ENCODE measurements at places on chromosomes 3 and 15.

GRCh38 chr3:43883729-43884396, 193.1 kb downstream of the ABHD5 start:
- DNase-seq, result peak; percentile 42

GRCh38 chr3:122608916-122609315, 31.5 kb downstream of the PARP15 start:
- DNase-seq, result no peak

- no peak for DNase-seq
Observed at GRCh38 chr3:192010490-192010889, 549.5 kb downstream of the PYDC2 start.

- DNase-seq, result no peak
Observed at GRCh38 chr3:161598639-161599038, 102.0 kb downstream of the OTOL1 start.

DNA sequence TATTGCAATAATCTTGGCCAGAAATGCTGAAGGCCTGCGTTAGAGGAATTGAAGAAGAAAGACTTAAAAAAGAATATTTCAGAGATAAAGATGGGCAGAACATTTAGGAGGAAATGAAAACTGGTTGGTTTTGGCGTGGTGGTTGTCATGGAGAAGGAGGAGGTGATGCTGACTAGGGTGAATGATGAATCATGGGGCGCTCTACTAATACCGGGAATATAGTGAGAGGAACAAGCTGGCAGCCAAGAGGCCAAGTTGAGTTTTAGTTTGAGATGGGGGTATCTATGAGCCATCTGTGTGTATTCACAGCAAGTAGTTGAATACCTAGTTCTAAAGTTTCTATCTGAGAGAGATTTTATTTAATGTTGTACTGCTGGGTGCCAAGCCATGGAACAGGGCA, 6.8 kb upstream of the GAP43 start:
- no peak for DNase-seq

- DNase-seq, result no peak
Observed at GRCh38 chr15:64037116-64037515, 9.2 kb downstream of the DAPK2 start.

GRCh38 chr15:96042734-96043224, 287.7 kb upstream of the NR2F2 start:
- DNase-seq, result no peak

DNA sequence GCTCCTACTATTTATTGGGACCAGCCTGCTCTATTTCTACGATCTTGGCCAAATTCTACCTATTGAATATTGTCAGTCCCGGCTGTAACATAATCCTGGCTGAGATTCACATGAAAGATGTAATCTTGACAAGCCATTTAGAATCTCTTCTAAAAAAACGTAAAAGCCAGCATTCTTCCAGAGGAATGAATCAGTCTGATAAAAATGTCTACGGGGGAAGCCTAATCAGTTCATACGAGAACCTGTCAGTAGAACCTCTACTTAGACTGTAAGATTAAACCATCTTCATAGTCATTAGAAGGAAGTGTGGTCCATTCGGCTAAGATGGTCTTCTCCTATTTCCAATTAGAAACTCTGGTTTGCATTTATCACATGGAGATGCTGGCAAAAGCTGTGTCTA, 147.2 kb upstream of the WNT5A start:
- DNase-seq, result no peak

- DNase-seq, result no peak
Observed at GRCh38 chr3:122660297-122660974, 20.2 kb upstream of the PARP14 start.

DNA sequence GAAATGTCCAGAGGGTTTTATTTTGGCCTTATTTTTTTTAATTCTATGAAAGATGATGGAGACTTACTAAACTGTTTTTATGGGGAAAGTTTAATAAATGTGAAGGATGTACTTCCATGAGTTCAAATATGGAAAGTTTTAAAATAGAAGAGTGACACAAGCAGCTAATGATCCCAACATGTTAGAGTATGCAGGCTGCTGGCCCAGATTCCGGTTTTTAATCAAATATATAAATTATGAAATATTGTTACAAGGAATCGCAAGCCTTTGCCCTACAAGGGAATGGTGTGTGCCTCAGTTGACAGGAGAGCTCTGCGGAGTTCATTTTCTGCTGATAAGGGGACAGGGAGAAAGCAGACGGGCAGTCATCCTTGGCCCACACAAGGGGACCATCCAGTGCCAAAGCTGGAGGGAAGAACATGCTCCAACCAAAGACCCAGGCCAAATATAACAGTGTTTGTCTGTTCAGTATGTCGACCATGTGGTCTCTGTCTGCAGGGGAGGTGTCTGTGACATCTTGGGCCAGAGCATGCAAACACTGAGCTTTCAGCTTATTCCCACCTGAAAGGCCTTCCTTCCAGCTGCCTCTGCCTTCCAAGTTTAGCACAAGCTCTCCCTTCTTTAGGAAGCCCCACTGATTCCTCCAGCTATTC, 69.8 kb downstream of the SSUH2 start:
- no peak for DNase-seq

DNA sequence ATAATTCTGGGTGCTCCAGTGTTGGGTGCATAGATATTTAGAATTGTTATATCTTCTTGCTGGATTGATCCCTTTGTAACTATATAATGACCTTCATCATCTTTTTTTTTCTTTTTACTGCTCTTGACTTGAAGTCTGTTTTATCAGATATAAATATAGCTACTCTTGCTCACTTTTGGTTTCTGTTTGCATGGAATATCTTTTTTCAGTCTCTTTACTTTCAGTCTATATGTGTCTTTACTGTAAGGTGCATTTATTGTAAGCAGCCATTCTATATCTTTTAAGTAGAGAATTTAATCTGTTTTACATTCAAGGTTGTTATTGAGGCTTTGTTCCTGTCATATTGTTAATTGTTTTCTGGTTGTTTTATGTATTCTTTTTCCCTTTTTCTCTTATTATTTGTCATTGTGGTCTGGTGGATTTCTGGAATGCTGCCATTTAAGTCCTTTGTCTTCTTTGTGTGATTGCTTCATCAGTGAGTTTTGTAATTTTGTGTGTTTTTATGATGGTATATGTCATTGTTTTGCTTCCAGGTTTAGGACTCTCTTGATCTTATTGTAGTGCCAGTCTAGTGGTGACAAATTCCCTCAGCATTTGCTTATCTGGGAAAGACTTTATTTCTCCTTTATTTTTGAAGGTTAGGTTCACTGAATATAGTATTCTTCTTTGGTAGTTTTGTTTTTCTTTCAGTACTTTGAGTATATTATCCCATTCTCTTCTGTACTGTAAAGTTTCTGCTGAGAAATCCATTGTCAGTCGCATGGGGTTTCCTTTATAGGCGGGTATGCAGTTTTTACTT, 8.3 kb upstream of the PRR23C start:
- DNase-seq, result no peak

DNA sequence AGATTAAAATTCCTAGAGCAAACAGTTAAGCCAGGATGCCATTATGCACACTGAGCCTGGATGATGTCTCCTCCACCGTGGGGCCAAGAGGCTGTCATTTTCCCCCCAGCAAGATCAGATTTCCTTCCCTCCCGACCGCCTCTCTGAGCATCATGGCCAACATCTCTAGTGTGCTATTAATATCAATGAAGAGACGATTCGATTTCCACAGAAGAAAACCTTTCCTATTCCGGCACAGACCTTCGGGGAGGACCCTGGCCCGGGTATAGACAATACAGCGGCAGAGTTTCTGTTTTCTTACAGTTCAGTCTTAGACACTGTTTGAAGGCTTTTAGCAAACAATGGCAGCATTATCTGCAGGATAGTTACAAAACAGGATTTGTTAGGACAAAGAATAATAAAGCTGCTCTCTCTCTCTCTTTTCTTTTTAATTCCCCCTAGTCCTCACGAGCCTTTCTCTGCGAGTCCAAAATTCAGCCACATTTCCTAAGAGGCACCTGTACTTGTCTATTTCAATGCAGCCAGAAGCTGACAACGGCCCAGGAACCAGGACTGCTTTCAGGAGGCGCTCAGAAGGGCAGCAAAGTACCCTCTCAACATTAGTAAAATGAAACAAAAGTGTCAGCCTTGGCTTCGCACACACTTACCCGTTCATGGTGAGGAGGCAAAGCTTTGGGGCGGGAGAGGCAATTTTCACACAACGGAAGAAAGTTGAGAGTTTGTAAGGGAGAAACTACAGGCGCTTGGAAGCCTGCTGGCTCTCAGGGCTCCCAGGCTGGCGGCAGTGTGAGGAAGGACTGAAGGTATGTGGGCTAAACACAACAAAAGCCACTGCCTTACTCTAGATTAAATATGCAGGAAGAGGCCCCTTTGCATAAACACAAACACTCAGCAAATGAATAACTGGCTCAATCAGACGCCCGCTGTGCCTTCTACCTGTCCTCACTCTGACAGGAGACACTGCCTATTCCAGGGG, 278.0 kb downstream of the FOXP1 start:
- DNase-seq, result no peak

GRCh38 chr3:64625381-64625780, 62.4 kb downstream of the ADAMTS9 start:
- no peak for DNase-seq

DNA sequence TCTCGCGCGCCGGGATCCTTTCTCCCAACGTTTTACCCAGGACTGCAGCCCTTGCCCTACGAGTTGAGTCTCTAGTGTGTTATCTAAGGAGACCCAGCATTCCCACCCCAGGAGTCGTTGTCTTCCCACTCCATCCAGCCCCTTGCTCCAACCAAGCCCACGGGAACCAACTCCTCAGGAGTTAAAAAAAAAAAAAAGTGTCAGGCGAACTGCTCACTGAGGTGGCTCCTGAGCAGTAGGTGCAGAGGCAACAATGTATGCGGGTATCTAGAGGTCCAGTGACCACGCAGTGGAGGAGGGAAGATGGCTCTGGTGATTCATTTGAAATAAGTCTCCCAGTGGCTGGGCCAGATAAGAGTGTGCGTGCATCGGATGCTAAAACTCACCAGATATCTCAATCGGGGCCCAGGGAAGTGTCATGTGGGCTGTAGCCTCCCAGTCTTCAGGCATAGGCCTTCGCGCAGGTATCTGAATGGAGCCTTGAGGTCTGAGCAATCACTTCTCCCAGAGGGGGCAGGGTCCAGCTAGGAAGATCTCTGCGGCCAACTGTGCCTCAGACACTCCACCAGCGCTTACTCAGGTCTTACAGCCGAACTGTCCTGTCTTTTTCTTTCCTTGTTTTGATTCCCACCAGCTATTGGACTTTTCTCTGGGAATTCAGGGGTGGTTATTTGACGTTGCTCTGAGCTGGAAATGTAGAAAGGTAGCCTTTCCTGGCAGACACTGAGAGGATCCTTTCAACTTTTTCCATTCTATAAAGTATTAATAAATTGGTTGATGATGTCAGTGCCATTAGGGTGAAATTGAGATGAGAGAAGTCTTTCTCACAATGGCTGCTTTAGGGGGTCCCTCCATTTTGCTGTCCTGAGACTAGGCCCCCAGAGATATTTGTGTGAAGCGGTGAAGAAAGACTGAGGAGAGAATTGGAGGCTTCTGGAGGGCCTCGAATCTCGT, 21.0 kb downstream of the ZIC4 start:
- DNase-seq, result no peak

GRCh38 chr3:108099679-108100428, 9.0 kb upstream of the CD47 start:
- no peak for DNase-seq

DNA sequence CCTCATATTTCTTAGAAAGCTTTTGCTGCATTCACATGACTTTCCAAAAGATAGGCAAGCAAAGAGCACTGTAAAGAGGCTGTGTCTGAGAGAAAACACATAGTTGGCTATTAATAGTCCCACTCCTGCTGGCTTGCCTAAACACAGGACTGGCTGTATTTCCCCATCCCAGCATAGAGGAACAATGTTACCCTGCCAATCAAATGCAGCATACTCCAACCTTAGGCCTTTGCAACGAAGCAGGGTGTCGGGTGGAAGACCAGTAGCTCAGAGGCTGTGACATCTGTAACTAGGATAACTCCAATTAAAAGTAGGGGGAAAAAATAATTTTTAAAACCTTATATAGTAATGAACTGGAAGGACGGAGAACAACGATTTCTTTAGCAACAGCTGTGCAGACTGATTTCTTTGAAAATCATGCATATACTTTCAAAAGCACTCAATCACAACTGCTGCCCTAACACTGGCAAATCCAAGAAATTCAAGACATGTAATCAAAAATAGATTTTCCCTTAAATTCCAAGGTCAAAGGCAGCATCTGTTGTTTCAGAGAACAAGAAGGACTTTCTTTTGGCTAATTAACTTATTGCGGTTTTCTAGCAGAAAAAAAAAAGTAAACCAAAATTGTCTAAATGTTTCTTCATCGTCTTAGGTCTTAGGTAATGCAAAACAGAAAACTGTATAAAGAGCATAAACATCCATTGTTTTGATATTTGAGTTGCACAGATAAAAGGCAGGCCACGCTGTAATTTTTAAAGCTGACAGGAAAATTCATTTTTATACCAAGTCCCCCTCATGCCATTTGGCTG, 139.3 kb downstream of the TNIK start:
- DNase-seq, result no peak

DNA sequence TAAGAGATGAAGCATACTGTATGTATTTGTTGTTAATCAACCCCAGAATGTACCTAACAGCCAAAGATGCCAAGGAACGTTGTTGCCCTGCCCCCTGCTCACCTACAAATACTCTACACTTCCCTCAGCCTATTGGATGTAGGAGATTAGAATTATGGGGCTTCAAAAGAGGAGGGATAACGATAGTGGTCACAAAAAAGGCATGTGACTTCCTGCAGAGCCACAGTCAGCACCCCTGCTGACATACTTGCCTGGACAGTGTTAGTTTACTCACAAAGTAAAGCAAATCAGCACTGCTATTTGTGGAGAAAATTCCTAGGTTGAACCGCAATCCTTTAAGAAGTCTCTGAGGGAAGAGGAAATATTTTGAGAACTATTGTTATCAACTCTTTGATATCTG, 37.9 kb downstream of the PARP15 start:
- no peak for DNase-seq

- no peak for DNase-seq
Observed at GRCh38 chr3:64422192-64422591, 196.9 kb upstream of the PRICKLE2 start.

DNA sequence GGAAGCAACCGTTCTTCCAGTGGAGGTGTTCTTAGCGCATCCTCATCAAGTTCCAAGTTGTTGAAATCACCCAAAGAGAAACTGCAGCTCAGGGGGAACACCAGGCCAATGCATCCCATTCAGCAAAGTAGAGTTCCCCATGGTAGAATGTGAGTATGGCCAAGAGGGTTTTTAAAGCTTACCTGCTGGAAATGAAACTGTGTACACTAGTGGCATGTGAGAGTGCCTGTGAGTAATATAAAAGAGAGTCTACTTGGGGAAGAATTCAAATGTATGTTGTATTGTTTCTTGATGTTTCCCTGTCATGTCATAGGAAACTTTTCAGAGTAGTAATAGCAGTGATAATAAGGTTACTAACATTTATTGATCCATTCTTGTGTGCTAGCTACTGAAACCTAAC, 43.3 kb downstream of the PSMD6 start:
- DNase-seq, result no peak

GRCh38 chr15:90173372-90173771, 27.8 kb upstream of the SEMA4B start:
- no peak for DNase-seq

DNA sequence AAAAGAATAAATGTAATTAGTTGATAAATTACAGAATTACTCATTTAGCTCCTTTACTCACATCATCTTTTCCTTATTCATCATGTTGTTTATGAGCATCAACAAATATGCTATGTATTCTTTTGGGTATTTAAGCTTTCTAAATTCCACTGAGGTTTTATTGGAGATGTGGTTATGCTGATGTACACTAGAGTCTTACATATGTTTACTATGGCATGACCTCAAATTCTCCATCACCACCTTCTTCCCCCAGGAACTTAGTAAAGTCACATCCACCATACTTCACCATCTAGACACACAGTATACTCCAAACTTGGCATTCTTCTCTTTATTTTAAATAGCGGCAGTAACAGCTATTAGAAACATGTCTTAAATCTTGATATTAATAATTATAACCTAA, 74.1 kb upstream of the MELTF start:
- DNase-seq, result no peak

Data from right lobe of liver (tissue), 6 donors.